Naive thymus-derived CD4-positive, alpha-beta T cell (primary cell): ENCODE measurements at places on chromosomes 6 and 20. TPM values are rescaled to one million over a fixed set of nuclear protein-coding genes. Genes with fewer than 3 reads are reported as not detected.

GRCh38 chr6:88499436-88499835, 333.3 kb upstream of the CNR1 start:
- no peak for DNase-seq
- H3K27ac ChIP-seq = no peak overlapping the region
- no peak overlapping the region for H3K4me3 ChIP-seq
- H3K4me1 ChIP-seq = no peaks in the 10 kb centered on the region
- H3K27me3 ChIP-seq = no peaks in the 10 kb centered on the region

DNA sequence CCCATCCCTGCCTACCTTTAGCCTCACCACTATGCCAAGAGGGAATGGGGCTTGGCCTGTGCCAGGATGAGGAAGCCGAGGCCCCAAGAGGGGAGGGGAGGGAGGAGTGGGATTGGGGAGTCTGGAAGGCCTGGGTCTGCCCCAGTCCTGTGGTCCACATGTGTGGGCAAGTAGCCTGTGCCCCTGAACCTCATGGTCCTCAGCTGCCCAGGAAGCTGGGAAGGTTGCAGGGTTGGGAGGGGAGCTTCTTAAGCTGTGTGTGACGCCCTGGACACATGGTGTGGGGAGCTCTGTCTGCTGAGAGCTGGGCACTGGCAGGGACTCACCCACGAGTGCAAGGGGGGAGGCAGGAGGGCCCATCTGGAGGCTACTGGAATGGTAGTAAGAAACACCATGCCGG, 31.7 kb downstream of the DLGAP4 start:
- no peaks in the 10 kb centered on the region for H3K27me3 ChIP-seq
- no peak overlapping the region for H3K27ac ChIP-seq
- H3K4me1 ChIP-seq = no peaks in the 10 kb centered on the region

GRCh38 chr6:42340511-42340910, 111.2 kb downstream of the TRERF1 start:
- H3K4me1 ChIP-seq = no peaks in the 10 kb centered on the region
- H3K4me3 ChIP-seq = no peak overlapping the region
- DNase-seq = no peak
- no peak overlapping the region for H3K27ac ChIP-seq

REM1 gene
- total RNA-seq = not detected in 2 replicates

DNA sequence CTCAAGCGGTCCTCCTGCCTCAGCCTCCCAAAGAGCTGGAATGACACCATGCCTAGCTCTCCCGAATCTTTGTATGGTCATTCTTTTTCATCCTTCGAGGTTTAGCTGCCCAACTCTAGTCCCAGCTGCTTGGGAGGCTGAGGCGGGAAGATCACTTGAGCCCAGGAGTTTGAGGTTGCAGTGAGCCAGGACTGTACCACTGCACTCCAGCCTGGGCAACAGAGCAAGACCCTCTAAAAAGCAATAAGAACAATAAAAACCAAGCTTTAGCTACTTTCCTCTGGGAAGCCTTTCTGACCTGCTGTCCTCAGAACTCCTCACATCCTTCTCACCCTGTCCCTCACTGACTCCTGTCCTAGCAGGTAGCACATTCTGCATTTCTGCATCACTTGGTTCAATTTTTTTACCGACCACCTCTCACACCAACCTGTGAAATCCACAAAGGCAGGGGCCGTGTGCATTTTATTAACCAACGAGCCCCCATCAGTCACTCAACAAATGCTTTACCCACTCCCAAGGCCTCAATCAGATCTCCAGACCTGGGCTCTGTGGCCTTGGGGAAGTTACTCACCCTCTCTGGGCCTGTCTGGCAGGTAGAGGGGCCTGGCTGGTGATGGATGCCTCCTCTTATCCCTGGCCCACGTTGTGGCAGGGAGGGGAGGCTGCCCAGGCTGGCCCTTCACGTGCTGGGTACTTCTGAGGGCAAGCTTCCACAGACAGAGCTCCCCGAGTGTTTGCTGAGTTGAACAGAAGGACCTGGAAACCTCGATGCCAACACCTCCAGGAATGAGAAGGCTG, 14.7 kb upstream of the SRC start:
- no peaks in the 10 kb centered on the region for H3K27me3 ChIP-seq
- H3K27ac ChIP-seq = no peak overlapping the region
- no peaks in the 10 kb centered on the region for H3K36me3 ChIP-seq
- H3K4me1 ChIP-seq = no peaks in the 10 kb centered on the region

BTN1A1 gene
- total RNA-seq = not detected

- no peaks in the 10 kb centered on the region for H3K36me3 ChIP-seq
- H3K4me1 ChIP-seq = no peaks in the 10 kb centered on the region
- DNase-seq = no peak
- no peak overlapping the region for H3K27ac ChIP-seq
Observed at GRCh38 chr6:49637350-49637731, 702 bp upstream of the RHAG start.

OPRL1 gene
- total RNA-seq = 1.1 TPM

DACT2 gene
- total RNA-seq = 0.65 and 0.66 TPM in 2 replicates

DNA sequence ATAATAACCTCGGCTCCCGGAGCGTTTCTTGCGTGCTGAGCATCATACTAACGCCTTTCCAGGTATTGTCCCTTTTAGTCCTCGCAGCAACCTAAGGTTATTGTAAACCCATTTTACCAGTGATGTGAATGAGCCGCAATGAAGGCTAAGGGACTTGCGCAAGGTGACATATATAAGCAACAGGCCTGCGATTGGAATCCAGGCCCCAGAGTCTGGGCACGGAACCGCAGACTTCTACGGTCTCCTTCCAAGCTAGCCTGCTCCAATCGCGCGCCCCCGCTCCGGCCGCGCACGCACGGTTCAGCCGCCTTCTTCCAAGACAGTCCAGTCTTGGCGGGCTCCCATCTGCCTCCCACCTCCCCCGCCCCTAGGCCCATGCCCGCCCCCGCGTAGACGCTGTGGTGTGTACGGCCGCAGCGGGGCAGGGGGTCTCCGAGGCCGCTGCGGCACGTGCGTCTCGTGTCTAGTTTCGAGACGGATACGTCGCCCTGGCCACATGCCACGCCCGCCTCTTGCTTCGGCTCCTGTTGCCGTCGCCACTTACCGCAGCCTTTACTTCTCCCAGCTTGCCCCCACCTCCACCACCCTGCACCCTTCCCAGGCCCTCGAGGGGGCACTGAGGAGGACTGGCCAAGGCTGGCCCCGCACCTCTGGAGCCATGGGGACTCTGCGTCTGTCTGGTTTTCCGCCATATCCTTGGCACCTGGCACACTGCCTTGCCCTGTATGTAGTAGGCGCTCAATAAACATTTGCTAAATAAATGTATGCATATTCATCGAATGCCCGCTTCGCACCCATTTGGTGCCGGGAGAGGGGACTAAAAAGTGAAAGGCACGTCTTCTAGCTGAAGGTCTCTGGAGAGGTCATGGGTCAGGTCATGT, 855 bp upstream of the GFOD1 start:
- no peaks in the 10 kb centered on the region for H3K27me3 ChIP-seq
- peak overlapping the region; percentile 75 for H3K4me3 ChIP-seq
- no peak overlapping the region for H3K27ac ChIP-seq
- peaks cover 9% of the 10 kb centered on the region for H3K4me1 ChIP-seq

DNA sequence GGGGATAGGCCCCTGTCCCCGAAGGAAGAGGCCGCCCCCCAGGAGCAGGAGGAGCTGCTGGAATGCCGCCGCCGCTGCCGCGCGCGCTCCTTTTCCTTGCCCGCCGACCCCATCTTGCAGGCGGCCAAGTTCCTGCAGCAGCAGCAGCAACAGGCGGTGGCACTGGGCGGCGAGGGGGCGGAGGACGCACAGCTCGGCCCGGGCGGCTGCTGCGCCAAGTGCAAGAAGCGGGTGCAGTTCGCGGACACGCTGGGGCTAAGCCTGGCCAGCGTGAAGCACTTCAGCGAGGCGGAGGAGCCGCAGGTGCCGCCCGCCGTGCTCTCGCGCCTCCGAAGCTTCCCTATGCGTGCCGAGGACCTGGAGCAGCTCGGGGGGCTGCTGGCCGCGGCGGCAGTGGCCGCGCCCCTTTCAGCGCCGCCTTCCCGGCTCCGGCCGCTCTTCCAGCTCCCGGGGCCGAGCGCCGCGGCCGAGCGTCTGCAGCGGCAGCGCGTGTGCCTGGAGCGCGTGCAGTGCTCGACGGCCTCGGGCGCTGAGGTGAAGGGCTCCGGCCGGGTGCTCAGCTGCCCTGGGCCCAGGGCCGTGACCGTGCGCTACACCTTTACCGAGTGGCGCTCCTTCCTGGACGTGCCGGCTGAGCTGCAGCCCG, 630 bp downstream of the PPP1R3G start:
- H3K27ac ChIP-seq = no peak overlapping the region
- H3K4me3 ChIP-seq = no peak overlapping the region
- no peaks in the 10 kb centered on the region for H3K4me1 ChIP-seq
- H3K27me3 ChIP-seq = no peaks in the 10 kb centered on the region
- H3K36me3 ChIP-seq = no peaks in the 10 kb centered on the region

SNRPB2 gene
- 30.8 TPM for total RNA-seq

GRCh38 chr6:117615750-117616390, 13.6 kb upstream of the GOPC start:
- H3K36me3 ChIP-seq = no peaks in the 10 kb centered on the region
- peaks cover 5% of the 10 kb centered on the region for H3K27me3 ChIP-seq
- H3K4me3 ChIP-seq = no peak overlapping the region
- no peak overlapping the region for H3K27ac ChIP-seq
- no peak for DNase-seq

SERPINB1 gene
- 43.8 TPM for total RNA-seq

TBXT gene
- total RNA-seq = not detected

GRCh38 chr20:32205843-32206759, 1.4 kb downstream of the PLAGL2 start:
- H3K4me1 ChIP-seq = peaks cover 35% of the 10 kb centered on the region
- H3K27me3 ChIP-seq = no peaks in the 10 kb centered on the region
- no peak for DNase-seq
- peak overlapping the region; percentile 94 for H3K4me3 ChIP-seq
- peaks cover 8% of the 10 kb centered on the region for H3K36me3 ChIP-seq

- no peaks in the 10 kb centered on the region for H3K36me3 ChIP-seq
- no peak overlapping the region for H3K4me3 ChIP-seq
- H3K4me1 ChIP-seq = no peaks in the 10 kb centered on the region
- DNase-seq = no peak
- H3K27ac ChIP-seq = no peak overlapping the region
- H3K27me3 ChIP-seq = no peaks in the 10 kb centered on the region
Observed at GRCh38 chr6:114304304-114304887, 38.4 kb downstream of the HS3ST5 start.

TNF gene
- 5.4 TPM for total RNA-seq

DNA sequence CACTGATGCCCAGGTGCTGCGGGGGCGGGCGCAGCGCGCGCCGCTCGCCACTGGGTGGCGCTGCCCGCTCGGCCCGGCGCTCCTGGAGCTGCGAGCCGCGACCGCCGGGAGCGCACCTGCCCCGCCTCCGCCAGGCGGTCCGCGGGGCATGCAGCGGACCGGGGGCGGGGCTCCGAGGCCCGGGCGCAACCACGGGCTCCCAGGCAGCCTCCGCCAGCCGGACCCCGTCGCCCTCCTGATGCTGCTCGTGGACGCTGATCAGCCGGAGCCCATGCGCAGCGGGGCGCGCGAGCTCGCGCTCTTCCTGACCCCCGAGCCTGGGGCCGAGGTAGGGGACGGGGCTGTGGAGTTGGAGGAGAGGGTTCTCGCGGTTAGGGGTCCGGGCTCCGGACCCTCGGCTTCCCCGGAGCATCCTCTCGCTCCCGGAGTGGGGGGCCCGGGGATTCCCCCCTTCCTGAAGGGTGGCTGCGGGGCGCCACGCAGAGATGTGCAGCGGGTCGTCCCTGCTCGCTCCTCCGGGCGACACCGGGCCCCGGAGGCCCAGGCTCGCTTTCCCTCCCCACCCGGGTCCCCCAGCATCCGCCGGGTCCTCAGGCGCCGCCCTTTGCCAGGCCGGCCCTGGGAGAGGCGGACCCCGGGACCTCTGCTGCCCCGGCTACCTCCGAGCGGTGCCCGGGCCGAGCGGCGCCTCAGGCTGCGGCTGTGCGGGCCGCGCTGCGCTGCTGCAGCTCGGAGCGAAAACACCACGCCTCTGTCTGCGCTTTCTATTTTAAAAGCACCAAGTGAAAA, at the start of gene BCAS4:
BCAS4 (plus strand) TSS at position 216 of the 789 bp plus-strand sequence; CDS start at position 239, 23 bp downstream.
- H3K36me3 ChIP-seq = no peaks in the 10 kb centered on the region
- peak within 1 kb of the TSS; percentile 94 for H3K4me3 ChIP-seq
- H3K27ac ChIP-seq = peak within 1 kb of the TSS; percentile 91
- H3K4me1 ChIP-seq = peaks cover 11% of the 10 kb centered on the region
- peak; percentile 94 for DNase-seq

GRCh38 chr6:44797746-44798145, 410.2 kb downstream of the CDC5L start:
- H3K27ac ChIP-seq = no peak overlapping the region
- H3K27me3 ChIP-seq = no peaks in the 10 kb centered on the region
- no peaks in the 10 kb centered on the region for H3K36me3 ChIP-seq
- H3K4me1 ChIP-seq = no peaks in the 10 kb centered on the region
- no peak overlapping the region for H3K4me3 ChIP-seq

GRCh38 chr20:32490942-32491763, 94.0 kb downstream of the NOL4L start:
- peaks cover 38% of the 10 kb centered on the region for H3K36me3 ChIP-seq
- H3K4me1 ChIP-seq = peaks cover 3% of the 10 kb centered on the region
- DNase-seq = no peak
- H3K4me3 ChIP-seq = no peak overlapping the region

DNA sequence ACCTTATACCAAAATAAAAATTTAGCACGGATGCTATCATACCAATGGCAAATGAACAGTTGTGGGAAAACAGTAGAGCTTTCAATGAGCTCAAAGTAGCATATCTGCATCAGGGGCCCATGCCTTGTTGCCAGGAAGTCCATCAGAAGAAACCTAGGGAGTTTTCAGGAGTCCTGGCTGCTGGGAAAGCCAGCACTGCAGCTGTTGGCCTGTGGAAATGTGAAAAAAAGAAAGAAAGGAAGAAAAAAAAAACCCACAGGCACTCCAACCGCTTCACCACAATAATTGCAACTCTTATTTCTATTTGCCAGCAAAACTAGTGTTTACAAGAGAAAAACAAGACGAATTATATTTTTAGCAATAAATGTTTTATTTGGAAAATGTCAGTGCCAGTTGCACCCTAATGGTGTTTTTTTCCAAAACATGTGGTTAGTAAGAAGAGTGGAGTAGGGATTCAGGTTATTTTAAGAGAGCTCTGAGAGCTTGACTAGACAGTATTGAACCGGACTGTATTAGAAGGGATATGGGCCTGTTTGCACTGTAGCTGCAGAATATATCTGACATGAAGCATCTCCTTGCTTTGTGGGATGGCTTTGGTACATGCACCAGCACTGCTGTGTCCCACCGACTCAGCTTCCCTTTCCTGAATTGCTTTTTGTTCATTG, 137.3 kb downstream of the CCDC170 start:
- H3K27me3 ChIP-seq = no peaks in the 10 kb centered on the region
- H3K27ac ChIP-seq = no peak overlapping the region
- no peak overlapping the region for H3K4me3 ChIP-seq
- no peaks in the 10 kb centered on the region for H3K36me3 ChIP-seq
- H3K4me1 ChIP-seq = no peaks in the 10 kb centered on the region

- DNase-seq = no peak
- H3K27ac ChIP-seq = no peak overlapping the region
- H3K4me3 ChIP-seq = no peak overlapping the region
Observed at GRCh38 chr20:43893930-43894329, 20.7 kb upstream of the TOX2 start.
